Right lung (tissue), 10 donors: ENCODE measurements at places on chromosomes 1 and 21. TPM values are rescaled to one million over a fixed set of nuclear protein-coding genes. Genes with fewer than 3 reads are reported as not detected.

Gene USP48
- 78.8 TPM for polyA plus RNA-seq

Gene C1orf210
- polyA plus RNA-seq: 10.9 TPM

Gene FMO5
- 11.0 TPM for polyA plus RNA-seq

Gene S100A9
- polyA plus RNA-seq: 28.3 TPM

Gene DCDC2B
- 1.6 TPM for polyA plus RNA-seq

Gene RNASEL
- 12.6 TPM for polyA plus RNA-seq

Gene AKR7A2
- polyA plus RNA-seq: 78.6 TPM

Gene KRTAP19-3
- not detected for polyA plus RNA-seq

Gene LCE1F
- polyA plus RNA-seq: not detected

Gene OR2W3
- 0.82 TPM for polyA plus RNA-seq

Gene APH1A
- polyA plus RNA-seq: 182 TPM

Gene FMO4
- polyA plus RNA-seq: 21.5 TPM

Gene RXFP4
- polyA plus RNA-seq: 0.24 TPM

Gene ASCL5
- 0.89 TPM for polyA plus RNA-seq

Gene MYCL
- 11.6 TPM for polyA plus RNA-seq

Gene S100A7
- not detected for polyA plus RNA-seq

Gene CFHR2
- not detected for polyA plus RNA-seq

Gene OR2L2
- polyA plus RNA-seq: not detected

Gene INSRR
- polyA plus RNA-seq: 0.05 TPM

Gene CD101
- polyA plus RNA-seq: 1.7 TPM

Gene SESN2
- polyA plus RNA-seq: 4.4 TPM

Gene CD48
- 5.8 TPM for polyA plus RNA-seq

Gene C4BPB
- 0.81 TPM for polyA plus RNA-seq

Gene NHLH1
- polyA plus RNA-seq: 0.16 TPM

Gene F3
- 5.6 TPM for polyA plus RNA-seq

Gene CD2
- 0.33 TPM for polyA plus RNA-seq

Gene GSTM1
- polyA plus RNA-seq: 172 TPM

Gene COL11A1
- 81.4 TPM for polyA plus RNA-seq

Gene LEPROT
- polyA plus RNA-seq: 97.9 TPM

Gene CFHR1
- polyA plus RNA-seq: 10.4 TPM
